ENCODE measurements at places on chromosomes 5 and 9. TPM values are rescaled to one million over a fixed set of nuclear protein-coding genes. Genes with fewer than 3 reads are reported as not detected.
A peak's percentile ranks its signal among the peaks of the same experiment; 100 is the strongest.

- DNase-seq: no peak
Measured at GRCh38 chr5:112534611-112535255, 115.7 kb upstream of the EPB41L4A start.

GRCh38 chr9:85521371-85522197 lies 220.2 kb downstream of the AGTPBP1 start:
- DNase-seq: peak; percentile 79

- DNase-seq: peak; percentile 47
Measured at GRCh38 chr5:149837680-149838269, 106.8 kb downstream of the PDE6A start.

- peak; percentile 27 for DNase-seq
Measured at GRCh38 chr5:1315709-1316587, 21.1 kb upstream of the TERT start.

DNA sequence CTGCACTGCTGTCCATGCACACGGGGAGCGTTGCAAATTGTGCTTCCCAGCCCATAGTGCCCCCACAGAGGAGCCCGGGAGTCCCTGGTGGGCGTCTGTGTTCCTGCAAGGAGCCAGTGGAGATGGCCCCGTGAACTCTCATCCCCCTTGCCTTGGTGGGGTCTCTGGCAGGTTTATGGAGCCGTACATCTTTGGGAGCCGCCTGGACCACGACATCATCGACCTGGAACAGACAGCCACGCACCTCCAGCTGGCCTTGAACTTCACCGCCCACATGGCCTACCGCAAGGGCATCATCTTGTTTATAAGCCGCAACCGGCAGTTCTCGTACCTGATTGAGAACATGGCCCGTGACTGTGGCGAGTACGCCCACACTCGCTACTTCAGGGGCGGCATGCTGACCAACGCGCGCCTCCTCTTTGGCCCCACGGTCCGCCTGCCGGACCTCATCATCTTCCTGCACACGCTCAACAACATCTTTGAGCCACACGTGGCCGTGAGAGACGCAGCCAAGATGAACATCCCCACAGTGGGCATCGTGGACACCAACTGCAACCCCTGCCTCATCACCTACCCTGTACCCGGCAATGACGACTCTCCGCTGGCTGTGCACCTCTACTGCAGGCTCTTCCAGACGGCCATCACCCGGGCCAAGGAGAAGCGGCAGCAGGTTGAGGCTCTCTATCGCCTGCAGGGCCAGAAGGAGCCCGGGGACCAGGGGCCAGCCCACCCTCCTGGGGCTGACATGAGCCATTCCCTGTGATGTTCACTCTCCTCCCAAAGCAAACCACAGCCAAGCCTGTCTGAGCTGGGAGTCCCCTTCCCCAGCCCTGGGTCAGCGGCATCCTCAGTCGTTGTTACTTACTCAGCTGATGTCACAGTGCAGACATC lies 3.1 kb downstream of the MRPS2 start:
- no peak for DNase-seq

DNA sequence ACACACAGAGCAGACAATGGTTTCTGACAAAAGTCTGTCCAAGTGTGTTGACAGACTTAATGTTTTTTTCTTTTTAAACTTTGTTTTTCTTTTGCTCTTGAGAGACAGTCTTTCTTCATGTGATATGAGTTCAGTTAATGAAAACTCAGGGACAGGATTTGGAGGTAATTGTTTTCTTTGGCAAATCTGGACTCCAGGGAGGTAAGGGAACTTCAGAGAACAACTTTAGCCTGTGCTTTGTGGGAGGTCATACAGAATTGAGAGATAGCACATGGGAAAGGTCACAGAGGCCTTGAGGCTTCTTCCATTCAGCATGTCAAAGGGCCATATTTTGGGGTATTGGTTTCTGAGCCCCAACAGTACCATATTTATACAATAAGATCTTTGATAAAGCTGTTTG lies 9.3 kb downstream of the C9orf153 start:
- no peak for DNase-seq

GRCh38 chr5:143014017-143014651 lies 244.0 kb downstream of the ARHGAP26 start:
- DNase-seq: no peak

GRCh38 chr9:133168432-133168831 lies 4.7 kb upstream of the GBGT1 start:
- no peak for DNase-seq

GRCh38 chr9:132156262-132156661 lies 5.6 kb upstream of the NTNG2 start:
- no peak for DNase-seq

- no peak for DNase-seq
Measured at GRCh38 chr5:133926489-133927299, 41.7 kb downstream of the C5orf15 start.

- no peak for DNase-seq
Measured at GRCh38 chr9:3238236-3238635, 287.6 kb downstream of the RFX3 start.

- no peak for DNase-seq
Measured at GRCh38 chr9:90038763-90039162, 434.0 kb downstream of the GADD45G start.

DNA sequence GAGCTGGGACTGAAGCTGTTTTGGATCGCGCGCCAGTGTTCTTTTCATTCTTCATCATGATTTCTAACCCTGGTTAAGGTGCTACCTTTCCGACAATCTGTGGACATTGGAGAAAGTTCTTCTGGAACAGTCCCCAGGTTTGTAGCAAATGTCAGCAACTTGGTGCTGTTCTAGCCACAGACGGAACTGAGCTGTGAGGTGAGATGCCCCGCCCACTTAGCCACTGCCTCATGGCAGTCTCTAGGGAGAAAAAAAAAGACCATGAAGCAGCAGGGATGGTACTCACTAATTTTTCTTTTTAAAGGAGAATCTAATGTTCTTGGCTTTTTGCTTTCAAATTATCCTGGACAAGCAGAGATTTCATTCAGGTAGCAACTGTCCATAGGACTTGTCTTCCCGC lies 72.1 kb upstream of the STK32A start:
- DNase-seq: no peak

- DNase-seq: no peak
Measured at GRCh38 chr5:14922456-14922855, 50.9 kb upstream of the ANKH start.

DNA sequence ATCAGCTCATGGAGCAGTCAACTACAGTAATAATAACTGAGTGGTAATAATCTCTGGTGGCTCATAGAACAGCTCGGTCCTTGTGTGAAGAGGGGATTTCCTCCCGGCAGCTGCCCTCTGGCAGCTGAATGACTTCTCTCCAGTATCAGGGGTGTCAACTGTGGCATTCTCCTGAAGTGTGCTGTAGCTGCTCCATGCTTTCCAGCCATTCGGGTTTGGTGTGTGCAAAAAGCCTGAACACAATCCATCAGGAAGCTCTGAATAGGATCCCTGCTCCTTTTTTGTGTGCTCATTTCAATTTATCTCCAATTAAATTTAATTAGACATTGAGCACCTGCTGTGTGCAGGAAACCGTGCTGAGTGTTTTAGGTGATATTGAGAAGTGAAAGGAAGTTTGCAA lies 59.8 kb upstream of the BARX1 start:
- peak; percentile 39 for DNase-seq

- no peak for DNase-seq
Measured at GRCh38 chr5:10317825-10318682, 10.4 kb upstream of the CMBL start.

DNA sequence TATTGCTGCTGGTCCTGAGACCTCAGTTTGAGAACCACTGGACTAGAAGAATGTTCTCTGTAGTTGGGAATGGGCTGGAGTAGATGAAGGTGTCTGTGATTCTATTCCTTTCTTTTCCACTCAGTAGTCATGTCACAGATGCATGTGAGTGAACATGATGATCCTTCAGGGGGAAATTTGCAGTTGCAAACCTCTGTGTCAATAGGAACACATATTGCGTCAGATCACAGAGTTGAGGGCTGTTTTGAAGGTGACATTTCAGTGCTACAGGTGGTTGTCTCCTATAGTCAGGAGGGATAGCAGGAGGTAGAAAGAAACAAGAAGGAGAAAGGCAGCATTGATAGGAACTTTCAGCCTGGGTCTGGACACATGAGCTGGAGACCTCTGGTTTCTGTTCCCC lies 239.3 kb downstream of the ARHGEF28 start:
- no peak for DNase-seq

DNA sequence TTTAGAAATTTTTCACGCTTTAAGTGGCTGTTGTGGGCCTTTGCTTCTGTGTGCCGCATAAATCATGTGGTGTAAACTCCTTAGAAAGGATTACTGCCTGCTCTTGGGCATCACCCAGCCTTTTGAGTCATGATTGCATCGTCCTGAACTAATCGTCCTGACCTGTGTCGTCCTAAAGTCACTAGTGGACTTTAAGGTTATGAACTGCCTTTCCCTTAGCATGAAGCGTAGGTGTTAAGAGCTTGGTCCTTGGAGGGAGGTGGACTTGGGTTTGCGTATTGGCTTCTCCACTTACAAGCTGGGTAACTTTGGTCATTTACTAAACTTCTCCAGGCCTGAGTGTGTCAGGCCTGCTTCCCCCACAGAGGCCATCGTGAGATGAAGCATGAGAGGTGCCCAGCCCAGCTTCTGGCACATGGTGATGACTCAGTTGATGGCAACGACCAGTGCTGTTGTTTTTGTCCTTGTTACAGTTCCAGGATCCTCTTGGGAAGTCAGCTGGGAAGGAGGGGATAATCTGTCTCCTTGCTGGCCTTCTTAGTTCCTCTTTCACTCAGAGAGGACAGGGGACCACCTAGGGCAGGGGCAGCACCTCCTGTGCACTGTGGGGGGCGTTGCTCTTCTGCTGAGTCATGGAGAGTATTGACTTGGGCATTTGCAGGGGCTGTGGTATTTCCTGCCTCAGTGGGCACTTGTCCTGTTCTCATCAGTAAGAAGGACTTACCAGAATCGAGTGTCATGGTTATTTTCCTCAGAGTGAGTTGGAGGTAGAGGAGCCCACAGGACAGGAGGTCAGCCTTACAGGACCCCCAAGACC lies 54.2 kb upstream of the NCS1 start:
- no peak for DNase-seq

DNA sequence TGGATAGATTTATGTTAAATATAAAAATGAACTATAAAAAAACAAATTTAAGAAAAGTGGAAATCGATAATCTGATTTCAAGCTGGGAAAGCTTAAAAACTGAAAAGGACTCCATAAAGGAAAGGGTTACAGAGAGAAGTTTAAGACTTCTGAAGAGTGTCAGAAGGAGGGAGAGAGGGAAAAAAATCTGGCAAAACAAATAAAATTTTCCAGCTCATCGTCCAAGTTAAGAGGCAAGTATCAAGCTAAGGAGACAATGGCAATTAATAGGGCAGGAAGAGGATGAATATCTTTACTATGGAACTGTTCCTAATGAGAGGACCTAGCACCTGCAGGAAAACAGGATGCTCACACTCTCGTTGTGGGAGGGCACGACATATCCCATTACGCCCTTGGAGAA lies 20.5 kb upstream of the HEXB start:
- peak; percentile 77 for DNase-seq

Gene CDH9
- polyA plus RNA-seq: not detected

Gene SPINK13
- polyA plus RNA-seq: not detected

Gene STKLD1
- 1.3 TPM for polyA plus RNA-seq

Gene WNK2
- 20.2 TPM for polyA plus RNA-seq

Gene CMYA5
- polyA plus RNA-seq: 71.3 TPM
